ENCODE measurements at places on chromosomes 1 and 21.

- no peak for DNase-seq
Measured at GRCh38 chr1:162696286-162696862, 64.1 kb downstream of the DDR2 start.

DNA sequence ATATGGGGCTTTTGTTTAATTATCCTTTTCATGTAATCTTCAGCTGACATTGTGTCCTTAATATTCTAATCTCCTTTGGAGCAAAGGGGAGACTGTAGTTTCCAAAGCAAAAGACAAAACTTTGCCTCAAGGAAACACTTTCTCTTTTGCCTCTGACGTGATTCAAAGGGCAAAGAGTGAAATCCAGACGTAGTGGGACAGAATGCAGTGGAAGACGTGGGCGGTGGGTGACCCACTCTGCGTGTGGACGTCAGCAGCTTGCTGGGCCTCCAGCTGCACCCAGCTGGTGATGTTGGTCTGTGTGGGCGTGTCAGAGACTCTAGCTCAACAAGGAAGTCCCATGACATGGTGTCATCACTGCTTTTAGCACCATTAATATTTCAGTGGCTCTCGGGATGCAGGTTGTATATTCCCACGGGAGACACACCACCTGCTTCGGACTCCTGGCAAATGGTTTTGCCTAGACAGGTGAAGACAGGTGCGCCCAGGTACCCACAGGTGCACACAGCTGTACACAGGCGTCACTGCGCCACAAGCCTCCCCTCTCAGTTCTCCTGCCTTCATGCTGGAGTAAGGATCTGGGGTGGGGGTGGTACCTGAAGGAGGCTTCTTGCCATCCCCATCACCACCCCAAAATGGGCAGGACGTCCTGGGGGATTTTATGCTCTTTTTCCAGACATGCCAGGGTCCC is 292.1 kb upstream of the VAMP3 start:
- no peak for DNase-seq

DNA sequence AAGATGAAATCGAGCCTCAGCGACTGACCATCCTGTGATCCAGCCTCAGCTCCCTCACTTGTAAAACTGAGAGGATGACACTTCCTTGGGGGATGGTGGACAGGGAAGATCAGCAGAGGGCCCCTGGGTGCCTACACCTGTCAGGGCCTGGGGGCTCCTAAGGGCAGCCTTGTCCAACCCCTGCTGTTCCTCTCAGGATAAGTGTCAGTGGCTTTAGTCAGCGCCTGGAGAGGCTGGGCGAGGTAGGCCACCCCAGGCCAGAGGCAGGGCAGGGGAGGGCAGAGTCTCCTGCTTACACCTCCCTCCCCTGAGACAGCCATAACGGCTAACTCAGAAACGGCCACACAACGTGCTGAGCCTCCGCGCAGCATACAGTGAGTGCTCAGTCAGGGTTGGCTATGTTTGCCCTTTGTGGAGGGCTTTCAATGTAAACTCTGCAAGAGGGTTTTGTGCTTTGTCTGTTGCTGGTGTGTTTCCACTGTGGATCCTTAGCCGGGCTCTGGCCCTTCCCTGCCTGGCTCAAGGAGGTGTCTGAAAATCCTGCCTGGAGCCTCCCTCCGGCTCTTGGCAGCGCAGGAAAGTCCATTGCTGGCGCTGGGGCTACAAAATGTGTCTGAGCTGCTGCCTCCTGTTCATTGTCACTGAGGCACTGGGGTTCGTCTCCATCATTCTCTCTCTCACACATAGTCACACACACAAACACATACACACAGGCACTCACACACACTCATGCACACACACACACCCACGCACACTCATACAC is 588.4 kb downstream of the PTPRU start:
- DNase-seq, result no peak

- no peak for DNase-seq
Measured at GRCh38 chr1:54807756-54808155, 6.6 kb upstream of the TTC22 start.

GRCh38 chr1:242712248-242712647 is 187.8 kb upstream of the PLD5 start:
- no peak for DNase-seq

GRCh38 chr1:227532019-227532619 is 31.2 kb upstream of the ZNF678 start:
- no peak for DNase-seq

- DNase-seq, result no peak
Measured at GRCh38 chr1:171160639-171161354, 24.3 kb upstream of the FMO2 start.

GRCh38 chr1:212007886-212008285 is 27.5 kb downstream of the INTS7 start:
- no peak for DNase-seq

GRCh38 chr1:54339126-54339525 is 67.1 kb downstream of the SSBP3 start:
- no peak for DNase-seq

- no peak for DNase-seq
Measured at GRCh38 chr1:12188115-12188514, 21.3 kb downstream of the TNFRSF1B start.

DNA sequence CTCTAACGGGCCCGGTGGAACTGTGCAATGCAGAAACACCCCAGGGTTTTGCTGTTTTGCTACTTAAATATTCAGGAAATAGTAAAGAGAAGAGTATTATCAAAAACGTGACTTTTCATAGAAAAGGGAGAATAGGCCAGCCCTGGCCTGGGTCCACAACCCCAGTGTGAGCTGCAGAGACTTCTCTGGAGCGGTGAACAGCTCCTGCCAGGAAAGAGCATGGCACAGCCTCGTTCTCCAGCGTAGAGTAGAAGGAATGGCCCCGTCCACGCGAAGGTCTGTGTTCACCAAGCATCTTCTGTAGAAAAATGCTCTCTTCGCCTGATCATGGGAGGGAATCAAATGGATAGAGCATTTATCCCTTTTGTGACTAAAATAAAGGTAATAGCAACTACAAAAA is 51.4 kb downstream of the PDE9A start:
- DNase-seq, result no peak

- DNase-seq, result no peak
Measured at GRCh38 chr1:15965228-15965767, 10.6 kb downstream of the ZBTB17 start.

DNA sequence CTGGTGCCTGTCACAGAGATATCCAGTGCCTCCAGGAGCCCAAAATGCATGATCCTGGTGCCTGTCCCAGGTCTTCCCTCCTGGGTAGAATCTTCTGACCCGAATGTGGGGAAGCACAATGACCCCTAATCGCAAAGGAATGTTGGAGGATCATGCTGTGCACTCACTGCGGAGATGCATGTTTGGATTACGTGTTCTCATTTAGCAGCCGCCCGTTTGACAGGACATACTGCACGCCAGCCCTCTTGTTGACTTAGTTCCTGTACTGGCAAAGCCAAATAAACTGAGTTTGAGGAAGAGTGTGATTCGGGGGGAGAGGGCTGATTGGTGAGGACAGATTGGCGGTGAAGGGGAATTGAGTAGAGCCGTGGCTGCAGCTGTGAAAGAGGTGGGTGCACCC is 85.9 kb upstream of the SIM2 start:
- no peak for DNase-seq

GRCh38 chr1:20089328-20090077 is 19.5 kb downstream of the PLA2G5 start:
- no peak for DNase-seq

GRCh38 chr1:26978901-26979300 is 14.6 kb upstream of the TRNP1 start:
- no peak for DNase-seq

GRCh38 chr1:37482796-37483744 is 8.7 kb downstream of the ZC3H12A start:
- DNase-seq, result no peak

Measured in activated T-helper 1 cell treated with anti-CD3 and anti-CD28 coated beads, Interleukin-2, amount 50 U/mL, for 16 hours (primary cell).